ENCODE measurements at places on chromosomes 4 and X.
A peak's percentile ranks its signal among the peaks of the same experiment; 100 is the strongest.

DNA sequence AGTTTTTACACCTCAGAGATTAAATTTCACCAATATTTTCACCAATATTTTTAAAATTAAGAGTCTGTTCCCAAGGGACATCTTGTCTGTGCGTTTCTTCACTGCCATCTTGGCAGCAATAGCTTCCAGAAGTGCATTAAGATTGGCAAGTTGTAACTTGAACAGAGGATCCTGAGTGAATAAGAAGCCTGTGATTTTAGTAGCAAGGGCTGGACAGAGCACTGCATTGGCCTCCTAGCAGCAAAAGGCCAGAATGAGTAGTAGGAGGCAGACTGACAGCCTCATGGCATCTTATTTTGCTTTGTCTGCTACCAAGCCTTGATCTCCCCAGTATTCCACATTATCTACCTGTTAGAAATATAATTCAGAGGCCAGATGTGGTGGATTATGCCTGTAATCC is 138.4 kb downstream of the CPE start:
- no peak for DNase-seq

DNA sequence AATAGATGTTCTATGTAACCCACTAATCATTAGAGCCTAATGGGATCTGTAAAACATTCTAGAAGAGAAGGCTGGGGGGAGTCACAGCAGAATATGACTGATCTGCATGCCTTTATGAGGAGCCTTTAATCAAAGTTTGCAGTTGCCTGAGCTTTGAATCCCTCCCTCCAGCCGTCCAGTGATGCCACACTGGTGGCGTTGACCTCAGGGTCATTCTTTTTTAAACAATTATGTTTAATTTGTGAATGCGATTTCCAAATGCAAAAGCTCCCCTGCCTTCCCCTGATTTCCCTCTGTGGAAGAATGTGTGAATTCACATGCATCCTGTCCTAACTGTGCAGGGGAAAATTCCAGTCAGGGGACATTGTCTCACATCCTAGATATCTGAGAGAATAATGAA is 199.7 kb upstream of the GPR101 start:
- DNase-seq: no peak

- no peak for DNase-seq
These were observed 6.9 kb upstream of the TRIM2 start for GRCh38 chr4:153197301-153197700.

DNA sequence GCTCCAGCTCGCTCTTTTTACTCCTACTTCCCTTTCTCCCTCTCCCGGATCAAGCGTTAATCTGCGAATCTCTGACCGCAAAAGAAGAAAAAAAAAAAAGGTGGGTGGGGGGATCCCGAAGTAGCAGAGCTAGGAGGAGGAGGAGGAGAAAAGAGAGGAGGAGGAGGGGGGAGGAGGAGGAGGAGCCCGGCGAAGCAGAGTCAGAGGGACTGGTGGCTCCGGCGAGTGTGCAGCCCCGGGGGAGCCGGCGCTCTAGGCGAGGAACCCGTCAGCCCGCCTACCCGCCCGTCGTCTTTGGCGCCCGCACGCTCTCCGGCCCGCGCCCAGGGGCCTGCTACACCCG is at the start of gene NHSL2:
Gene NHSL2 (plus strand): TSS at position 203 of the 343 bp plus-strand sequence.
- no peak for DNase-seq

- DNase-seq: no peak
These were observed 31.9 kb upstream of the TLR2 start for GRCh38 chr4:153652051-153652784.

DNA sequence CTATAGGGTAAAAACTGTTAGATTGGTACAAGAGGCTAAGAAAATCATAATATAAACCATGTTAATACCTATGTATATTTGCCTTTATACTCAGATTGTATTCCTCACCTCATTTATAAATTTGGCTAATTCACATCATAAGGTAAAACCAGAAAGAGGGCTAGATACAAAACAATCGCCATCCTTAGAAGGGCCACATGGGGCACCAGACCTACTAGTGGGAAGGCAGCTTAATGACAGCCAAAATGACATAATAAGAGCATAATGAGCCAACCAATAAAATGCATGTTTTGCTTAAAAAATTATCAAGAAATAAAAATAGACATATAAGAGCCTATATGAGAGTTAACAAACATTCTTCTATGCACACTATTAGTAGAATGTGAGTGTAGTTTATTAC is 107.3 kb upstream of the PRDX4 start:
- no peak for DNase-seq

- no peak for DNase-seq
These were observed 150.8 kb upstream of the ARX start for GRCh38 chrX:25166546-25166945.

- no peak for DNase-seq
These were observed 144.3 kb upstream of the PAQR3 start for GRCh38 chr4:79083406-79084010.

DNA sequence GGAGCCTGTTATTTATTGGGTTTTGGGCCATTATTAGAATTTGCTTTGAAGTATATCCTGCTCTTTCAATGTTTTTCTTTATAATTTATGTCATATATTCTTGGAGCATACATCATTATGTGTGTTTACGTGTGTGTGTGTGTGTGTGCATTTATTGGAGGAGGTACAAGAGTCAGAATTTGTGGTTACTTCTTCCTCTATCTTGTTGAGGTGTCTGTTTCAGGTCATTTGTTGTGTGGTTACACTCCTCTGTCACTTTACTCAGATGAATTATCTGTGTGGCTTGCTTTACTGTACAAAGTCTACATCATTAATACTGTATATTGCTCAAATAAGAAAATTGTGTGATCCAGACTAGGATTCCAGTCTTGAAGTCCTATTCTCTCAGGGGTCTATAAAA is 1957.4 kb upstream of the TENM3 start:
- DNase-seq: no peak

DNA sequence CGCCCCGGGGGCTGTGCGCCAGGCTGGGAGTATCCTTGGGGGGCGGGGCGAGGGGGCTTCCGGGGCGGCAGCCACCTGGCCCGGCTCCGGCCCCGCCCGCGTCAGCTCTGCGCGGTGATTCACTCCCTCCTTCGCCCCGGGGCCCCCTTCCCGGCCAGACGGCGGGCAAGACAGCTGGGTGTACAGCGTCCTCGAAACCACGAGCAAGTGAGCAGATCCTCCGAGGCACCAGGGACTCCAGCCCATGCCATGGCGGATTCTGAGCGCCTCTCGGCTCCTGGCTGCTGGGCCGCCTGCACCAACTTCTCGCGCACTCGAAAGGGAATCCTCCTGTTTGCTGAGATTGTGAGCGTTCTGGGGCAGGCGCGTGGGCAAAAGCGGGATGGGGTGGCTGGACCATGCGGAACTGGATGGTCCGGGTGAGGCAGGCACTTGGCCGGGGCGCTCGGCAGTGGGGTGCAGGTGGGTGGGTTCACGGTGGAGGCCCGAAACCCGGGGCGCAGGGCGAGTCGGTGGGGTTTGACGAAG is at the start of gene PLP2:
Gene PLP2 (plus strand): TSS at position 147 of the 528 bp plus-strand sequence. CDS start 103 bp downstream, at position 250.
- no peak for DNase-seq

DNA sequence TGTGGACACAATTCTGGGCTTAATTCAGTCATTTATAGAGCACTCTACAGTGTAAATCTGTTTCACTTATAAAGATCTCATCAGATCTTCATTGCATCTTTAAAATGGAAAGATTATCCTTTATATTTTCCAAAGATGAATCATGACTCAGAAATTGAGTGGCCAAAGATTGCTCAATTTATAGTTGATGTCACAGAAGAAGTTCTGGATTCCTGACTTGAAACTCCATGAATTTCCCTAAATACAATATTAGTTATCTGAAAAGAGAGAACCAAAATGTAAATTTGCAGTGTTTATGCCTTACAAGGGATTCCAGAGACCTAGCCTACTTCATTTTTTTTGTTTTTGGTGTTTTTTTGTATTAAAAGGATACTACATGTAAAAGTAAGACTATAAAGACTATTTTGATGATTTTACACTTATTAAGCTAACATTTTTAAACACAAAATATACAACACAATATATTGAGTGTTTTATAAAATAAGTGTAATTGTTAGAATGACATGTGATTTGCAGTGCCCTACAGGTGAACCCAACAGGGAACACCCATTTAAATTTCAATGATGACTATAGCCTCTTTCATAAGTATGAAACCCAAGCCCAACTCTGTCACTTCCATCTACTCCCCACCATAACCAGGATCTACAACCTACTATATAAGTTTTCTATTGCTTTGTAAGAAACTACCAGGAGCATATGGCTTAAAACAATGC is 183.5 kb downstream of the PCDH7 start:
- DNase-seq: no peak

DNA sequence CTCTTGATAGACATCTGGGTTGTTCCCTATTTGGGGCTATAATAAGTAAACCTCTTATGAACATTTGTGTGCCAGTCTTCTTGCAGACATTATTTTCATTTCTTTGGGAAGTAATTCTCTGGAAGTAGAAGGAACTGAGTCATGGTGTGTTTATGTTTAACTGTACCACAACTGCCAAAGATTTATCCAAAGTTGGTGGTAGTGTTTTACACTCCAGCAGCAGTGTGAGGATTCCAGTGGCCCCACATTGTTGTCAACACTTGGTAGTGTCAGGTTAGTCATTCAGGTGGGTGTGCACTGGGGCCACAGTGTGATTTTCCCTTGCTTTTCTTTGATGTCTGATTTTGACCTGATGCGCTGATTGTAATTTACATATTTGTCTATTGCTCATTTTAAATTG is 5.0 kb upstream of the UVSSA start:
- DNase-seq: no peak

DNA sequence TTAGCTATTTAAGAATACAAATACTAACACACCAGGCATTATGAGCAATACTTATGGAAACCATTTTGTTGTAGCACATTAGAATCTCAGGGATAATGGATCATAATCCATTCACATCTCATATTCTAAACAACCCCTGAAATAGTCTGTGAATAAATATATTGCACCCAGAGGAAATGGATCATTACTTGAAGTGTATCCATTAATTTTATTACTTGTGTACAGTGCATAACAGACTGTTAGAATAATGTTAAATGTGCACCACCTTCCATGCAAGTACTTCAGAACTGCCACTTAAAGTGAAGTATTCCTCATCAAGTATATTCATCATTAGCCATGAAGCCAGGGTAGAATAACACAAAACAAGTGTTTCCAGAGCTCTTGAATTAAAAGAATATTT is 715.5 kb downstream of the DMD start:
- DNase-seq: no peak

DNA sequence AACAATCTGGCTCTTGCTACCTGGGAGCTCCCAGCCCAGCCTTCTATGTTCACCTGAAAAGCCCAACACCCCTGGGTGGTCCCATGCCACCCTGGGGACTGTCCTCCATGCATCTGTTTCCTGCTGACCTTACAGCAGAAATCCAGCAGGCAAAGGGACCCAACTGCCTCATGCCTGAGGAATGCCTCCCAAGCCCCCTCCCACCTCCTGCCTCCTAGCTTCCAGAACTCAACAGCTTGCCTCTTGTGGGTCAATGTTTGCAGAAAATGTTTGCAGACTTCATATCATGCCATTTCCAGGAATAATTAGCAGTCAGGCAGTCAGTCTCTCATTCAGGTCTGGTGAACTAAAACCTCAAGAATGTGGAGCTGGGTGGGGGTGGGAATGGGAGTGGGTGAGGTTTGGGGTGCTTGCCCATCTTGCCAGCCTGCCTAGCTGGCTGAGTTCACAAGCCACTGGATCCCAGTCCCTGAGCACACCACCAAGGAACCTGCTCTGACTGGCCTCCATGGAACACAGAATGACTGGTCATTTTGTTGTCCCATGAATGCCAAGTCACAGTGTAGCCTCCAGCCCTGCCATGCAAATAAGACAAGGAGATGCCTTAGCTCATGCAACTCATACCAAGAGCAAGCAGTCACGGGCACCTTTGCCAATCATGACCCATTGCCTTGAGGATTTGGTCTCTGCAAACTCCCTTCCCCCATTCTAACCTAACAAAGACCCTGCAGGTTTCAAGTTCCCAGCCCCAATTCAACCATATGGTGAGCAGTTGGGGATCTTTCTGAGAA is 12.1 kb upstream of the PLAC1 start:
- no peak for DNase-seq

- DNase-seq: peak; percentile 13
These were observed at the start of gene XK for GRCh38 chrX:37685381-37686359. Gene XK, plus strand, starts transcription at chrX:37685791. Its CDS starts 171 bp downstream, at chrX:37685962.

DNA sequence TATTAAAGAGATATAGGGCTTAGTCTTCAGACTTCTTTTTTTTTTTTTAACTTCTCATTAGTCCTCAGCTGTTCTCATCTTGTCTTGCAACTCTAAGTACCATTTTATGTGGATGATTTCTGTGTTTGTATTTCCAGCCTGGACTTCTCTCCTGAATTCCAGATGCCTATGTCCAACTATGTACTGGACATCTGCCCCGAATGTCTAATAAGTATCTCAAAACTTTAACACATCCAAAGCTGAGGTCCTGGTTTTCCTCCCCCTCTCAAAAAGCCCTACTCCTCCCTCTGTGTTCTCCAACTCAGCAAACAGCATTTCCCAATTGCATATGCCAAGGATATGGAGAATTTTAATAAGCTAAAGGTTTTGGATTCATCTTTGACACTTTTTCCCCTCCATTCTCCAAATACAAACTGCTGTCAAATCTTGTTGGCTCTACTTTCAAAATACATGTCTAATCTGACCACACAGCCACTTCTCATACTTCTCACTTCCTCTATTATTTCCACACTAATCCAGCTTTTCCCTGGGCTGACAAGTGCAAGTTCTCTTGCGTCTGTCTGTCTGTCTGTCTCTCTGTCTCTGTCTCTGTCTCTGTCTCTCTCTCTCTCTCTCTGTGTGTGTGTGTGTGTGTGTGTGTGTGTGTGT is 79.8 kb downstream of the CLCN5 start:
- DNase-seq: no peak

All from GDM1 (cell line).